ENCODE measurements at places on chromosomes 1 and 21.

- no peak for DNase-seq
Measured at GRCh38 chr1:167697667-167698141, 24.1 kb upstream of the MPZL1 start.

- no peak for DNase-seq
Measured at GRCh38 chr1:199122532-199123311, 483.9 kb downstream of the PTPRC start.

DNA sequence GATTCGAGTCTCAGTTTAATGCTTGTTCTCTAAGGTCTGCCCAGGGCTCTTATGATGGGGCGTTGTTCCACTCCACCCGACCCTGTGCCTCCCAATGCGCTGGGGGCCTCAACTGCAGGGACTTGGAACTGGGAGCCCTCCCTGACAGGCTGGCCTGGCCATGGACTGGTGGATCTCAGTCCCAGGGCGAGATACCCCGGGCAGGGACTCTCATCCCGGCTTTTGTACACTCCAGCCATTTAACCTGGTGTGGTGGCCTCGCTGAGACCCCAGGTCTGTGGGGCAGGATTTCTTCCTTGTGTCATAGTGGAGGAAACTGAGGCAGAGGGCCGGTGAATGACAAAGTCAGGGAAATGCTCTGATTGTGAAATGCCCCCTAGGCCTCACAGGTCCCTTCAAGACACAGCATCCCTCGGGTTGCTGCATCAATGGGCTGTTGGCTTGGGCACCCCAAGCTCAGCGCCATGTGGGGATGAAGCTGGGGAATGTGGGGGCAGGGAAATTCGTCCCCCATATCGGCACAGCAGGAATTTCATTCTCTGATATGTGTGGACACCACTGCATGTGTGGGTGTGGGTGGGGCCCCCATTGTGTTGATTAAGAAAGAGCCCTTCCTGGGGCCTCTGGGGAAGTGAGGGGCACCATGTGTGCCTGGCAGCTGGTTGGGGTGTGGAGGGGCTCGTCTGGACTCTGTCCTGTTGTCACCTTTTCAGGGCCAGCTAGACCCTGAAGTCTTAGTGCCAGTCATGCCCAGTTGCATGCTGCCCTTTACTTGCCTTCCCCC lies 19.9 kb upstream of the ZNF678 start:
- no peak for DNase-seq

DNA sequence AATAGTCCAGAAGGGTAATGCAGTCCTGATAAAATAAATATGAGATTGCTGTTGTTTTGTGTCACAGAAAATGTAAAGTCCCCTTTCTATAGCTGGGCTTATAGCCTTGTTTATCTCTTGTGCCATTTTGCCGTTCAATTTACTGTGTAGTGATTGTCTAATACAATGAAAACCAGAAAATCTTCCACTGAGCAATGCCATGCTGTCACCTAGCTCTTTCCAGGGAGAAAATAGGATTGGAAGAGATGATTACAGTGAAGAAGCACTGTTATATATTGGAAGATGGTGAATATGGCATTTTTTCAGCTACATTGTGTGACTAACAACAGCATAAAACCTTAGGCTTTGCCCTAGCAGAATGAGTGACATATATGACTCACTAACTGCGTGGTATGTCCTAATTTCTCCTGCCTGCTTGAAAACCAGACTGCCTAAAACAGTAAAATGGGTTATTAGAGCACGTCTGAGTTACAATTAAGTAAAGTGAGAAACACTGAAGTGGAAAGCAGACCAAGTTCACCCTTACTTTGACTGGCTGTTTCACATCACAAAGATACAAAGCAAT lies 332.4 kb upstream of the ZP4 start:
- DNase-seq: no peak

GRCh38 chr1:14915356-14916054 lies 238.0 kb upstream of the TMEM51 start:
- DNase-seq: no peak

- no peak for DNase-seq
Measured at GRCh38 chr1:38834937-38835827, 24.4 kb downstream of the RRAGC start.

DNA sequence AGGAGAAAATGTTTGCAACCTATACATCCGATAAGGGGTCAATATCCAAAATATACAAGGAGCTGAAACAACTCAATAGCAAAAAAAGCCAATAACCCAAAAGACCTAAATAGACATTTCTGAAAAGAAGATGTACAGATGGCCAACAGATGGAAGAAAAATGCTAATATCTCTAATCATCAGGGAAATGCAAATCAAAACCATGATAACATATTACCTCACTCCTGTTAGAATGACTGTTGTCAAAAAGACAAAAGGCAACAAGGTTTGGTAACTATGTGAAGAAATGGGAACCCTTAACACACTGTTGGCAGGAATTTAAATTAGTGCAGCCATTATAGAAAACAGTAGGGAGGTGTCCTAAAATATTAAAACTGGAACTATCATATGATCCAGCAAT lies 74.7 kb downstream of the LEPR start:
- no peak for DNase-seq

DNA sequence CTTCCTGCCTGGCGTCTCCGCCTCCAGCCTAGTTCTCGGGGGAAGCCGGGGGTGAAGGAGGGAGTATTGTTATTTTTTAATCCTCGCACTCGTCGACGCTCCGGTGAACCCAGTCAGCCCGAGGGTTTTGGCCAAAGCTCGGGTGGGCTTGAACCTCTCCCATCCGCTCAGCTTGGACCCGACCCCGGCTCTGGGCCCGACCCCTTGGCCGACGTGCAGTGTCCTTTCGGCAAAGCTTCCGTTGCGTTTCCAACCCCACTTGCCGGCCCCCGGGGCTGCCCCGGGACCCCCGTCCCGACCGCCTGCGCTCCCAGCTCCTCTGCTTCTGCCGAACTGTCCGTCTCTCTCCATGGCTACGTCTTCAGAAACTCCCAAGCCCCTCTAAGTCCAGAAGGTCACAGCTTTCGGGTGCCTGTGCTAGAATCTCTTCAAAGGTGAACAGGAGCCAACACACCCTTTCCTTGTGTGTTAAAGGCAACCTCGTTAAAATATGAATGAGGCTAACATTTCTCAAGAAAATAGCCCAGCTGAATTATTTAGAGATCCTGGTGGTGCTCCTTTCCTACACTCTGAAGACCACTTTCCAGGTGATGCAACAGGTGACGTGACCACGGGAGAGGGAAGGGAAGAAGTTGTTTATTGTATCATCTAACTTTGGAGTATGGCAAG lies 647 bp downstream of the DESI2 start:
- no peak for DNase-seq

- DNase-seq: no peak
Measured at GRCh38 chr1:1272341-1273208, 1.1 kb downstream of the UBE2J2 start.

DNA sequence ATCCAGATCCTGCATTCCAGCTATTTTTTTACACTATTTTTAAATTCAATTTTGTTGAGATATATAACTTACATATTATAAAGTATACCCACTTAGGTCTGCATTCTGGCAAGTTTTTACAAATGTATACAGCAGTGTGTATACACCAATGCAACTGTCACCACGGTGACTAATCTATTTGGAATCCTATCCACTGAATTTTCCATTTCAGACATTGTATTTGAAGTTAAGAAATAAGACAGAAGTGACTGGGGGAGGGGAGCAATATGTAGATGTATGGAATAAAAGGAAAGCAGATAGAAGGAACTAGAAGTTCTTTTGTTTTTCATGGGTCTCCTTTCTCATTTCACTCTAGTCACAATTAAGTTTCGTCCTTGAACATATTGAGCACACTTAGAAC lies 431.5 kb upstream of the CHRM3 start:
- no peak for DNase-seq

DNA sequence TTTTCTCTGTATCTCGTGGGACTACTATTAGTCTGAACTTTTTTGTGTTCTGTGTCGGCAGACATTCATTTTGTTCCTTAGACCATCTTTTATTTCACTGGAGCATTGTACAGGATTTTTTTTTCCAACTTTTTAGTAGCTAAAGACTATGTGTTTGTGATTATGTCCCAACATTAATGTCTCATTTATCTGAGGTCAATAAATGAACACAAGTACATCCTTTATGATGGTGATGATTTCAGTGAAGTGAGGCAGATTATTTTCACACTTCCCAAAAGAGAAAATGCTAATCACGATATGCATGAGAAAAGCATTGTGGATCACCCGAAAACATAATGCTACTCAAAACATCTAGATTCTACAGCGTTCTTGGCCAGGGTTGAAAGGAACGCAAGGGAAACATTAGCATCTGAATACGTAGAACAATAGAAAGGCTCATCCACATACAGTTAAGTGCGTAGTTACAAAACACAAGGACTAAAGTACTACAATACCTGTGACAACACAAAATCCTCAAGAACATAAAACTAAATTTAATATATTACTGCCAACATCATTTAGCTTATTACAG lies 981.7 kb upstream of the NCAM2 start:
- no peak for DNase-seq

DNA sequence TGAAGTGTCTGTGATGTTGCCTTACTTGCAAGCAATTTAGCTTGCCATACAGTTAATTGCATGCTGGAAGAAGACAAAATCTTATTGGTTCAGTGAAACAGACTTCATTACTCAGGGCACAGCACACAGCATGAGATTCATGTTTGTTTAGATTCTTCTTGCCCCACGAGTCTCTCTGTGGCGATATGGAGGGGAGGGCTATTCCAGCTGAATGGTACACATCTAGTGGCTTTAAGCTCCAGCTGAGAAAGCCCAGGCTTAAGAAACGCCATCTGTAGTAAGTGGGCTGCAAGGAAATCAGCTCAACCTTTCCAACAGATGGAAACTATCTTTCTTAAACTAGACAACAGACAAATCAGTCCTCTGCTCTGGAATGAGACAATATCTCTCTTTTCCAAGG lies 1022.0 kb downstream of the NCAM2 start:
- DNase-seq: no peak

DNA sequence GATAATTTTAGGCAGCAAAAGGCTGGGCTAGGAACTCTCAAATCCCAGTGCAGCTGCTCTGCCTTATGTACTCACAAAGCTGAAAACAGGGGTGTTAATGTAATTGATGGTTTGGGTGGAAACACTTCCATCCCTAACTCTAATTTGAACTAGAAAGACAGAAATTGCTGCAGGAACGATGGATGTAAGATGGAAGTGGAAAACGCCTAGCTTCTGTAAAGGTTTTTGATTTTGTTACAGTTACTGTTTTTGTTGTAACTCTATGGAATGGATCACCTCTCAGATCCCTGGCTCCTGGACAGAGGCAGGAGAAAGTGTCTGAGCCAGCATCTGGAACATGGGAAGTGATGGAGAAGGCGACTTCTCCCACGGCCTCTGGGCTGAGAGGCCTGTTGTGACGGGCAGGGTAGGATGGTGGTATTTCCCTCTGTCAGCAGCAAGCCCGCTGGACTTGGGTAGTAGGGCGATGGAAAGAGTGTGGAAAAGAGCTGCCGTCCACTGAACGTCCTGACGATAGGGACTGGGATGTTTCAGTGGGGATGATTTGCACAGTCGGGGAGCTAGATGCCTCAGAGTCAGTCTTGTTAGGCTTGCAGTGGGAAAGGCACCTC lies 1.6 kb downstream of the TRAF5 start:
- DNase-seq: no peak

DNA sequence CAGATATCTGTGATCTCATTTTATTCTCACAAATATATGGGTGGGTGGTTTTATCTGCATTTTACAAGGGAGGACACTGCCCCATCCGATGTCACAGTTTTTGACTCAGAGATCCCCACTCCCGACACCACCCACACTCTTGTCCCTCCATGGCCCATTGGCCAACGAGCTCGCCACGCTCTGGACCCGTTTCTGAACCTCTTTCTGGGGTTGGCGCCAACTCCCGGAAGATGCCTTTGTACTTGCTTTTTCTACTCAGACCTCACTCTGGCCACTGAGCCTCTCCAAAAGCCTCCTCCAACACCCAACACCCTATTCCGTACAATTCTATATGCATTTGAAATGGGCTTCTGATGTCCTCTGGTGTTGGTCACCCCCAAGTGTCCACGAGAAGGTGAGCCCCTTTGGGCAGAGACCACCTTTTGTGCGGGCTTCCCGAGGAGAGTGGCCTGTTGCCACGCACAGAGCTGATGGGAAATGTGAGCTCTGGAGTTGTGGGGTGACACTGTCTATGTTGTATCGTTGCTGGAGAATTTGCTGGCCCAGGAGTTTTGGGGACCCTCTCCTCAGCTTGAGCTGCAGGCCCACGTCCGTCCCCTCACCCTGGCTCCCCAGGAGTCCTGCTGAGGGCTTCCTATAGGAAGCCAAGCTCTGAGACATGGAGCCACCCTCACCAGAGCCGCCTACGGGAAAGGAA lies 366.9 kb upstream of the VAMP3 start:
- no peak for DNase-seq

DNA sequence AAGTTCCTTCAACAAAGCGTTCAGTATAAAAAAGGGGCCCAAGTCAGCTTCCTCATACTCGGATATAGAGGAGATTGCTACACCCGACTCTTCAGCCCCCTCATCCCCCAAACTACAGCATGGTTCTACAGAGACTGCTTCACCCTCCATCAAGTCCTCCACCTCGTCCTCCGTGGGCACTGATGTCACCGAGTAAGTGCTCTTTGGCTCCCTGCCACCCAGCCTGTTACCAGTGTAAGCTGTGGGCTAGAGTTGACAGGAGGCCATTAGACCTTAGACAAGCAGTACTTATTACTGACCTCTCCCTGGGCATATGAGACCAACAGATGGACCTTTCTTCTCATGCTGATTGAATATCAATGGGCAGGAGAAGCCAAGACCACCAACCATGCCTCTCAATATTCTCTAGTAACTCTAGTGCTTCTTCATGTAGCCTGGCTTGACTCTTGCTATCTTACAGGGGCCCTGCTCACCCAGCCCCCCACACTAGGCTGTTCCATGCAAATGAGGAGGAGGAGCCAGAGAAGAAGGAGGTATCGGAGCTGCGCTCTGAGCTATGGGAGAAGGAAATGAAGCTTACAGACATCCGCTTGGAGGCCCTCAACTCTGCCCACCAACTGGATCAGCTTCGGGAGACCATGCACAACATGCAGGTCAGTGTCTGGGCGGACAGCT lies 20.9 kb upstream of the IPO9 start:
- DNase-seq: no peak
